Bronchial epithelial cell (primary cell): ENCODE measurements at places on chromosomes 16 and 17. TPM values are rescaled to one million over a fixed set of nuclear protein-coding genes. Genes with fewer than 3 reads are reported as not detected.
A peak's percentile ranks its signal among the peaks of the same experiment; 100 is the strongest.

- no peak for DNase-seq
Observed at GRCh38 chr17:80427366-80428282, 12.7 kb downstream of the ENDOV start.

GRCh38 chr17:41678907-41679739 lies 9.6 kb upstream of the EIF1 start:
- peak; percentile 80 for DNase-seq

DNA sequence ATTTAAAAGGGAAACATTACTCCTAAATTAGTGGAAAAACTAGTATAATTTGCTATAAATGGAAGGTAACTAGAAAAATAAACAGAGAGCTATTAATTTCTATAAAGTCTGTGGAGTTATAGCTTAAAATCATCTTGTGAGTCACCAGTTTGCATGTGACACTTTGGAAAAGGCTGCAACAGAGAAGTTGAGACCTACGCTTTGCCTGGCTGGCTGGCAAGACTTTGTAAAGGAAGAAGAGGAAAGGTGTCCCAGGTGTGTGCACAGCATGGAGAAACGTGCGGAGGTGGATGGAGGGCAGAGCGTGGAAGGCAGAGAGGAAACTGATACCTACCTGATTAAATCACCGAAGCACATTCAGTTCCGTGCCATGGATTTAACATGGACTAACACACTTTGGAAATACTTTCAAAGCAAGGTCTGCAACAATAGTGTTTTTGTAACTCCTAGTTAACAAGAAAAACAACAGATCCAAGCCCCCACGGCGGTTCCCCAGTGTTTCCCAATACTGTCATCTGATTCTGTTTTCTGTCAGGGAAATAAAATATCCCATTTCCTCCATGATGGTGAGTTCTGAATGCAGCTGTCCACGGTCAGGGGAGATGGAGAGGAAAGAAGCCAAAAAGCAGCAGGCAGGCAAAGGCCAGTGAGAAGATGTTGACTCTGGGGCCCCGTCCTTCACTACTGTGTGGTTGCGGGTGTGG lies 134.8 kb downstream of the XYLT1 start:
- DNase-seq = no peak

GRCh38 chr16:9062301-9062700 lies 29.1 kb upstream of the HAPSTR1 start:
- DNase-seq = no peak

DNA sequence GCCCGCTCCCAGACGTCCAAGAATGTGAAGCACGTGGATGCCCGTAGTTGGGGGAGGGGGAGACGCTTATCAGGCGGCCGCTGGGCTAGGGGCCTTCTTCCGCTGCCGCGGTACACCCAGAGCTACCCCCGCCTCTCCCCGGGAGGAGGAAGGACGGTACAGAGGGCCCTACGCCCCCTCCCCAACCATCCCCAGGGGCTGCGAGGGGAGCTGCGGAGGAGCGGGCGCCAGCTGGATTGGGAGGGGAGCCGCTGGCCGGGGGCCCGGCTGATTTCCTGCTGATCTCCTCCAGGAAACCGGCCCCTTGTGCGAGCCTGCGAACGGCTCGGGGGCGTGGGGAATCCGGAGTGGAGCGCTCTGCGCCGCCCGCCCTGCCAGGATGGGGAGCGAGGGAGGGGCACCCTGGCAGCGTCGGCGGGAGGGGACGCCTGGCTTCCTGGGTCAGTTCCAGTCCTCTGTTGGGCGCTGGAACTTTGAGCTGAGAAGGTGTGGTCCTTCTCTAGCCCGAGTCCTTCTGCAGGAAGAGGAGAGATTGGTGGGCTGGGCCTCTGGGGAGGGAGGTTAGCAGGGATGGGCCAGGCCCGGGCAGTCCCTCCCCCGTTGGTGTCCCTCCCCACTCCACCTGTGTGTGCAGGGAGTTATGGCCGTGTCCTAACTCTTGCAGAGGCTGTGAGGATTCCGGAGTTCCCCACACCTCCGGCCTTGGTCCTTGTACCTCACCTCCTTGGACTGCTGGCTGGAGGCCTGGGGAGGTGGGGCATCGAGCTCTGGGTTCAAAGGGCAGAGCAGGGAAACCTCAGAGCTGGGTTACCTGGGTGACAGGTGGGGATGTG lies 19.2 kb downstream of the GJD3 start:
- DNase-seq = peak; percentile 52

DNA sequence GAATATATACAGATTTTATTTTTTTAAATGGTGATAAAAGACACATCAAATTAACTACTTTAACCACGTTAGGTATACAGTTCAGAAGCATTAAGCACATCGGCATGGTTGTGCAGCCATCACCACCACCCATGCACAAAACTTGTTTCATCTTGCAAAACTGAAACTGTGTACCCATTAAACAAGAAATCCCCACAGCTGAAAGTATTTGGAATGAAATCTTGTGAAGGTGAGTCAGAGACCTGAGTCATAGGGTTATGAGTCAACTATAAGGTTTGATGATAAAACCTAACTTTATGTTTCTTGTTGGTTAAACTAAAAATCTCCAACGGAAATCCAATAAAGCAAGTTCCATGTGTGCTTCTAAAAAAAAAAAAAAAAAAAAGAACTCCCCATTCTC lies 561.6 kb upstream of the PSMD7 start:
- DNase-seq = peak; percentile 98

DNA sequence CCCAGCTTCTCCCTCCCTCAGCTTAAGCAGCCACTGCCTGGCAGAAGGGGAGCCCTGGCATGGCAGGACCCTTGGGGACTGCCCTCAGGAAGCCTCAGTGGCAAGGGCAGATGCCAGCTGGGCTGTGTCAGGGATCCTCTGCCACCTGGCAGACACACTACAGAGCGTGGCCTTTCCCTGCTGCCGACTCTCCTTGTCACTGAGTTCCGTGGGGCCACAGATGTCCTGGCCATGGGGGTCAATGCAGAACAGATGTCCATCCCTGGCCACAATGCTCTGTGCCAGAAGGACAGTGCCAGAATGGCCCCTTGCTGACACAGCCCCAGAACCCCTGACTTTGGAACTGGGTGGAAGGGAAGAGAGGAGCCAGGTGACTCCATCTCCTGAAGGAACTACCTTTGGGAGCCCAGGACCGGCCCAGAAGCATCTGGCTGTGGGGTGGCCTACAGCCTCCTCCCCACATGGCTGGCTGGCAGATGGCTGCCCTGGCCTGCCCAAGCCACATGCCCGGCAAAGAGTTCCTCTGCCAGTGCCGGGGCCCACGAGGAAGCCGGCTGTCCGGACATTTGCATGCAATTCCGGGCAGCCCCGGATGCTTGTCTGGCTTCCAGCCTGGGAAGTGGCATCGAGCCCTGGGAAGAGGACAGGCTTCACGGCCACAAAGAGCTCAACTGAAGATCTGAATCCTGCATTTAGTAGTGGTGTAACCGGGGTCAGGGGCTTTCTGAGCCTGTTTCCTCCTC lies 24.1 kb downstream of the NPTX1 start:
- DNase-seq = no peak

Gene ITGAD
- total RNA-seq = not detected in 2 replicates

Gene TBC1D3
- not detected in 2 replicates for total RNA-seq

Gene HAS3
- 4.7 and 8.4 TPM in 2 replicates for total RNA-seq

- no peak for DNase-seq
Observed at GRCh38 chr16:23786964-23787561, 32.2 kb downstream of the CHP2 start.

Gene FOXL1
- 1.1 and 1.5 TPM in 2 replicates for total RNA-seq

GRCh38 chr16:80682421-80683070 lies 121.9 kb downstream of the CDYL2 start:
- DNase-seq = peak; percentile 73

Gene ZDHHC1
- total RNA-seq = 1.8 and 4.1 TPM in 2 replicates

Gene IL4R
- total RNA-seq = 25.8 and 32.9 TPM in 2 replicates

DNA sequence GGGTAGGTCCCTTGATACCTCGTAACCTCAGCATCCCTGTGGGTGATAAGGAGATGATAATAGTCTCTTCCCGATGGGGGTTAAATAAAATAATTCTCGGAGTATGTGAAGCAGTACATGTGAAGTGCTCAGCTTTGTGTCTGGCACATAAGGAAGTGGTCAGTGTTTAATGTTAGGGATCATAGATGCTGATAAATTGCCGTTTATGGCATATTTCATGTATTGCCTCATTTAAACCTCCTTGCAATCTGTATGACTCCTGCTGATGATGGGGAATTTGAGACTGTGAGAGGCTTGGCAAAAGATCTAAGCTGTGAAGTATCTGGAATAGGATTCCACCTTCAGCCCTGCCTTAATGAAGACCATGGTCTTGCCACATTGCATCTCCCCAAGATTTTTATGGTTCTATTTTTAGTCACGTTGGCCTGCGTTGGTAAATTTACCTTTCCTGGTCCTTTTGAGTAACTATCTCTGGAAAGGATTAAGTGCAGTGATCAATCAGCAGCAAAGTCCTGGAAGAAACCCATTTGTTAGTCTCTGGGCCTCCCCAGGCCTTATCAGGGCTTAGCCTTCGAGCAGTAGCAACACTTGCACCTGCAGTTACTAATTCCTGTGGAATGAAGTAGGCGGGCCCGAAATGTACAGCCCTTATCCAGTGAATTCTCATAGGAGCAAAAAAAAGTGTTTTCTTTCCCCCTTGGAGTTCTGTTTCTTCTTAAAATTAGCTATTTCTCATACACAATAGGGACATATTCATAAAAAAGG lies 144.9 kb downstream of the WWOX start:
- DNase-seq = peak; percentile 47

Gene TMIGD1
- not detected in 2 replicates for total RNA-seq

DNA sequence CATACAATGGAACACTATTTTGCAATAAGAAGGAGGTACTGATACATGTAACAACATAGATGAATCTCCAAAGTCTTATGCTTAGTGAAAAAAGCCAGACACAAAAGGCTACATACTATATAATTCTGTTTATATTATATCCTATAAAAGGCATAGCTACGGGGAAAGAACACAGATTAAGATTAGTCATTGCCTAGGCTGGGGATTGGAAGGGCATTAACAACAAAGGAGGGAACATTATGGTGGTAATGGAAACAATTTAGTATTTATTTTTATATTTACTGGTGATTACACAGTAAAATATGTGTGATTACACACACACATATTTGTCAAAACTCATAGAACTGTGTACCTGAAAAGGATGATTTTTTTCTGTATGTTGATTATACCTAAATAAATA lies 278.1 kb downstream of the ZFHX3 start:
- DNase-seq = no peak

Gene TMEM98
- 22.4 and 32.0 TPM in 2 replicates for total RNA-seq
